Right atrium auricular region (tissue), 2 donors: ENCODE measurements at places on chromosomes 7 and 10. TPM values are rescaled to one million over a fixed set of nuclear protein-coding genes. Genes with fewer than 3 reads are reported as not detected.

DNA sequence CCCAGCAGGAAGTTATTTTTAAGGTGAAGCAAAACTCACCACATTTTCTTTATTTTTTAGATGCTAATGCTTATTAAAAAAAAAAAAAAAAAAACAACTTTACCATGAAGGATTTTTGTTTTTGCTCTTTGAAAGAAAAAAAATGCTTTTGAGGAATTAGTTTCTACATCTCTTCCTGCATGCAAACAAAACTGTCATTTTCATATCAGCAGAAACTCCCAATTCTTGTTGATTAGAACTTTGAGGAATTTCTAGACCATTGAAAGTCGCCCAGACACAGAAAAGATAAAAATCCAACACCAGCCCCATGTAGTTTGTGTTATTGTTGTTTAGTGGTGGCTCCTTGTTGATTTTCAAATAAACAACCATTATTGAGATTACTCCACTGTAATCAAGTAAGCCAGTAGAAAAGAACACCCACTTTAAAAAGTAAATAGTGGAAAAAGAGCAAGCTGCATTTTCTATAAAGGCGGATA is 14.3 kb downstream of the SKIDA1 start:
- no peak for DNase-seq

GRCh38 chr10:100347568-100348195 is 649 bp downstream of the SCD start:
- DNase-seq: no peak

- no peak for DNase-seq
These were observed 18.1 kb downstream of the CCDC126 start for GRCh38 chr7:23615331-23615730.

DNA sequence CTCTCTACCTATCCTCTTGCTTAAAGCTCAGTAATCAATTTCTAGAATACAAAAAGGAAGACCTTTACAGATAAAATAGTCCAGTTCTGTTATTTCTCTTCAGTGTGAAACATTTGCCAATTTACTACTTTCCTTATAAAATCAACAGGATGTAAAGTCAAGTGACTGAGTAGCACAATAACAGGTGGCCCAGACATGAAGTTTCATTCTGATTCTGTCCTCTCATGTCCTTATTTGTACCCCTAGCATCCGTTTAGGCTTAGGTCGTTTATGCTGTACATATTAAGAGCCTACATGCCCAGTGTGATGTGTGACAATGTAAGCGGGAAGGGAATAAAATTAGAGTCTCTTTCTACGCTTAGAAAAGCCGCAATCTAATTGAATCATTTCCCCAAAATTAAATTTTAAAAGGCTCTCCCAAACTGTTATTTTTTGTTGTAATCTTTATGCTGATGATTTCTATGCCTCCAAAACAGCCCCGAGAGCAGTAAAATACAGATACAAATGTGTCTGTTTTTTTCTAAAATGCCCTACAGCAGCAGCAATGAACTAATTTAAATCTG is 29.1 kb downstream of the EPC1 start:
- no peak for DNase-seq

- no peak for DNase-seq
These were observed 136.7 kb downstream of the NEBL start for GRCh38 chr10:20760460-20760859.

DNA sequence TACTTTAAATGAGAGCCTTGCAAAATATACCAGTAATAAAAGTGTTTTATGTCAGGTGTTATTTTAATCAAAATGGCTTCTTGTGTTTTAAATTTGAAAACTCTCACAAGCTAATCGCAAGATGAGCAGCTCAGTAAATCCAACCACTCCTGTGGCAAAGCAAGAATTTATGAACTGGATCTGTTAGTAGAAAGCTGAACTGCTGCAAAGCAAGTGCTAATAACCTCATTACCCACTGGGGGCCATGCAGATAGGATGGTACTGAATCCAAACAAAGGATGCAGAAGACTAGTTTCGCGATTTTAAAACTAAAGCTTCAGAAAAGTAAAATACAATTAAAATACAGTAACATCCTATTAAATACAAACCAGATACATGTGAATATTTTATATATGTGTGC is 468.0 kb downstream of the PARD3 start:
- DNase-seq: no peak

- DNase-seq: no peak
These were observed 319 bp upstream of the STX1A start for GRCh38 chr7:73719806-73720169.

GRCh38 chr10:3051692-3052091 is 15.7 kb upstream of the PFKP start:
- no peak for DNase-seq

Gene CREB5
- total RNA-seq: 10.5 TPM

Gene KEL
- not detected for total RNA-seq
